ENCODE measurements at places on chromosomes 2 and 18.

- DNase-seq, result no peak
Observed at GRCh38 chr2:197258580-197258979, 52.0 kb downstream of the ANKRD44 start.

DNA sequence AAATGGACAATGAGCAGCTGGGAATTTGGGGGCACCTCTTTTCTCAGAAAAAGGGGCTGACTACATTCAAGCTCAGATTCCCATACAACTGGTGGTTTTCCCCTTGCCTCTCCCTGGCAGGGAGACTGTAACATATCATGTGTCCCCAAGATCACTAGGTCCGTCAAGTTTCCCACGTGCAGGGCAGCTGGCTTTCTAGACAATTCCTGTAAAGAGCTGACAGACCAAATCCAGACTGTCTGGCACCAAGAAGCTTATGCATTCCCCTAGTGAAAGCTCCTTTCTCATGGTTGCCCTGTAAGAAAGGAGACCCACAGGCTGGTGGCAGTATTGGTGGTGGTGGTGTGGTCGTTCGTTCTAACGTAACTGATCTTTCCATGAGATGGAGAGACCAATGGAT lies 48.8 kb downstream of the THUMPD2 start:
- DNase-seq, result no peak

DNA sequence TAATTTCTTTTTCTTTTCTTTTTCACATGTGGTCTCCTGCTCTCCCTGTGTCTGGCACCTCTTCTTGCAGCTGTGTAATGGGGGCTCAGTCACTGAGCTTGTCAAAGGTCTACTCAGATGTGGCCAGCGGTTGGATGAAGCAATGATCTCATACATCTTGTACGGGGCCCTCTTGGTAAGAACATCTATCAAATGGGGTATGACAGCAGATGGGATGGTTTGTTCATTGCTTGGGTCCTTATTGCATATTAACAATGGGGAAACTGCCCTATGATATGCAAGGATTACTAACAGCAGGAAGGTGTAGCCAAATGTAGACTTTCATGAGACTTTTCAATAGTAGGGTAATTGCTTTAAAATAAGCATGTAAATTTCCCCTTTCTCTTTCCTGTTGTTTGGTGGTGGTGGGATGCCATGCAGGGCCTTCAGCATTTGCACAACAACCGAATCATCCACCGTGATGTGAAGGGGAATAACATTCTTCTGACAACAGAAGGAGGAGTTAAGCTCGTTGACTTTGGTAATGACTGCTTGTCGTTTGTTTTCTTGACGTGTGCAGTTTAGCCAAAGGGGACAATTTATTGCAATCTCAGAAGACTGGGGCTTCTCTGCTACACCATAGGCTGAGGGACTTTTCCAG lies 36.5 kb downstream of the MYO3B start:
- no peak for DNase-seq

- no peak for DNase-seq
Observed at GRCh38 chr2:226583715-226584114, 215.9 kb downstream of the IRS1 start.

- DNase-seq, result no peak
Observed at GRCh38 chr2:181741756-181742155, 61.4 kb upstream of the NEUROD1 start.

- DNase-seq, result no peak
Observed at GRCh38 chr2:165402162-165402561, 67.3 kb upstream of the CSRNP3 start.

GRCh38 chr2:53087874-53088461 lies 679.6 kb upstream of the CHAC2 start:
- no peak for DNase-seq

GRCh38 chr18:63763831-63764600 lies 11.2 kb upstream of the SERPINB7 start:
- DNase-seq, result no peak

DNA sequence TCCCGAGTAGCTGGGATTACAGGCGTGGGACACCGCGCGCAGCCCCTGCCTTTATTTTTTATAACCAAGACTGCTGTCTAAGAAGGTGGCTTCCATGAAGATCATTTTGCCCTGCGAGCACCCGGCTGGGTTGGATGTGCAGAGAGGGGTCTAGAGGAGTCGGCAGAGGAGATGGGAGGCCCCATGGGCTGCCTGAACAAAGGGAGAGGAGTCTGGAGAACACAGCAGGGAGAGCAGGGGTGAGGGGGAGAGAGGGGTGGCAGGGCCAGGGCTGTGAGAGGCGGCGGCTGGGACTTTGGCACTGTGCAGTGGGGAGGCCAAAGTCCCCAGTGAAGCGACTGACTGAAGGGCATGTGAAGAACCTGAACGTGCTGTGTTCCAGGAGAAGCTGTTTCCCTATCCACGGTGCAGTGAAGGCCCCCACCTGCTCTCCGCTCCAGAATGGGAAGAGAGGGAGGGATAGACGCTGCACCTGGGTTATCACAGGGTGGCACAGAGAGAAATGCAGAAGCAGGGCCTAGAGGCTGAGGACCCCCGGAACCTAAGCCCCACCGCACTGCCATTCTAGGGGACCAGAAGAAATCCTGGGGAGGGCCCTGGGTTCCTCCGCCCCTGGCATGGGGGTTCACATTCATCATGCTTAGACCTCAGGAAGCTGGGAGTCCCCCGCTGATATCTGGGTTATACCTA lies 24.8 kb upstream of the FOSL2 start:
- DNase-seq, result no peak

GRCh38 chr2:112276954-112277353 lies 1.6 kb downstream of the ZC3H6 start:
- no peak for DNase-seq

All from naive thymus-derived CD8-positive, alpha-beta T cell (primary cell).